ENCODE measurements at places on chromosomes 16 and 17. TPM values are rescaled to one million over a fixed set of nuclear protein-coding genes. Genes with fewer than 3 reads are reported as not detected.

Gene HIGD1B
- total RNA-seq: not detected

Gene CPD
- total RNA-seq: 31.0 TPM

Gene ADAP2
- 2.9 TPM for total RNA-seq

Gene HP
- not detected for total RNA-seq

Gene GP1BA
- not detected for total RNA-seq

Gene MYH8
- total RNA-seq: not detected

Gene CD300E
- total RNA-seq: not detected

Gene TBC1D26
- total RNA-seq: under 0.01 TPM

Gene TPSG1
- not detected for total RNA-seq

Gene ANKS4B
- total RNA-seq: not detected

Gene CDH13
- 98.6 TPM for total RNA-seq

Gene ACLY
- 251 TPM for total RNA-seq

Gene TOP3A
- total RNA-seq: 21.4 TPM

Gene CRHR1
- not detected for total RNA-seq

Gene PRSS33
- total RNA-seq: not detected

Gene RNU2-1
- not detected for total RNA-seq

Gene PPL
- 2.0 TPM for total RNA-seq

Gene DHRS7C
- not detected for total RNA-seq

Gene RPL23
- total RNA-seq: 756 TPM

Gene TM4SF5
- total RNA-seq: not detected

Gene KIF2B
- not detected for total RNA-seq

Gene TERB1
- not detected for total RNA-seq

Gene CCL1
- total RNA-seq: not detected

Gene ACSM2A
- total RNA-seq: 0.13 TPM

Gene ARHGDIG
- total RNA-seq: 0.33 TPM

Gene CSH2
- total RNA-seq: not detected

Gene UMOD
- not detected for total RNA-seq

Gene ZNF764
- 11.2 TPM for total RNA-seq

Gene CCDC78
- total RNA-seq: 1.6 TPM

Data from mesangial cell (primary cell).